Stimulated activated CD4-positive, alpha-beta T cell treated with anti-CD3 and anti-CD28 coated beads, Interleukin-1b, Interleukin-23, amount 100 ng/mL, for 1 hour (primary cell): ENCODE measurements at places on chromosomes 11 and 22.

DNA sequence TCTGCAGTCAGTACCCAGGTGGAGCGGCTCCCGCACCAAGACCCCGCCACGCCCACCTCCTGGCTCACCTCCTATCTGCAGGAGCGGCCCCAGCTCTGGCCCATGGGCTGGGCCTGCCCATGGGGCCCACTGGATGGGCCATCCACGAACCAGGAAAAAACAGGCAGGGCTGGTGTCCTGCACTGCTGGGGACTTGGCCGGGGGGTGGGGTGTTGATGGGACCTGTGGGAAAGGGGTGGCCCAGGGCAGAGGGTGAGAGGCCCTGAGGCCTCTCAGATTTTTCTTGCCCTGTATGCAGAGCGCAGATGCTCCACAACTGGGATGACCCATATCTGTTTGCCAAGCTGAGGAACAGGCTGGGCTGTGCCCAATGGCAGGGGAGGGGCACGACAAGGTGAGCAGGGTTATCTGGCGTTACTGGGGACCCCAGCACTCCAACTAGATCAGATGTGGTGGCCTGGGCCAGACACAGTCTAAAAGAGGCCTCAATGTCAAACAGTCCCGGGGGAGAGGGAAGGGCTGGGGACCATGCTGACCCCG is 2.7 kb upstream of the PIM3 start:
- DNase-seq: no peak

DNA sequence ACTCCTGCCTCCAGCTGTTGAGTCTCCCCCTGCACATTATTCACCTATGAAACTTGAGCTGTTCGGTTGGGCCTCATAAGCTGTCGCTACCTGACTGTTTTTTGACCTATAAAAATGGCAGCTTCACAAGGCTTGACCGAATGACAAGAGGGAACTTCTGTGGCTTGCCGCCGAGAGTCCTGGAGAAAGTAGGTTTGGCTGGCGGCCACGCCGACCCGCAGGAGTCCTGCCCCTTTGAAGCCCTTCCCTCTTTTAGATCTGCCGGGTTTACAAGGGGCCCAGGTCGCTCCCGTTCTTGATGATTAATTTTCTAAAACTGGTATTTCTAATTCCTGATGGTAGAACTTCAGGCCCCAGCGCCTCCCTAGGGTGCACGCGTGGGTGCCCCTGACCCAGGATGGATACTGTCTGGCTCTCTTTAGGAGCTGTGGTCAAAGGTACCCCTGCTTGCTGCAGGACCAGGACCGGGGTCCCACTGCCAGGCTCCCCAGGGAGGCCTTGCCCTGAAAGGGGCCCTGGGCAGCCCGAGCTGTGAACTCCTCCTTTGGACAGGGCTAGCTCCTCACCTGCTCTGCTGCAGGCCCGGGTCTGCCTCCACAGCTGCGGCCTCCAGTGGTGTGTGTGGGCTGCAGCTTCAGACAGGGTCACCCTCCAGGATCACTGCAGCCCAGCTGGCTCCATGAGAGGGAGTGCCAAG is 171.8 kb downstream of the CTTN start:
- DNase-seq: no peak

DNA sequence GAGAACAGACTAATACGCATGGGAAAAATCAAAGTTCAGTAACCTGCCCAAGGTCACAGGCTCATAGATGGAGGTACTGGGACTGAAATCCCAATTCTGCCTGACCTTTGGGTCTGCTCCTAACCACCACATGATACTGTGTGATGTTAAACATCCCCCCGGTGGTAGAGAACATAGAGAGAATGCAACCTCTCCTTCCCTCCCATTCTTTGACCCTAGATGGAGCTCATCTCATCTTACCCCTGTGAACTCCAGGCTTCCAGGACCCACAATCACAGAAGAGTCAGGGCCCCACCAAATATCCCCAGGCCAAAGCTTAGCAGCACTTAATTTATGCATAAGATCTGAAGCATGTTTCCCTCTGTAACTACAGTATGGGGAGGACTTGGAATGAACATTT is 198.5 kb downstream of the MYO18B start:
- no peak for DNase-seq

- DNase-seq: no peak
Observed at GRCh38 chr11:70281156-70281609, 10.7 kb downstream of the PPFIA1 start.

DNA sequence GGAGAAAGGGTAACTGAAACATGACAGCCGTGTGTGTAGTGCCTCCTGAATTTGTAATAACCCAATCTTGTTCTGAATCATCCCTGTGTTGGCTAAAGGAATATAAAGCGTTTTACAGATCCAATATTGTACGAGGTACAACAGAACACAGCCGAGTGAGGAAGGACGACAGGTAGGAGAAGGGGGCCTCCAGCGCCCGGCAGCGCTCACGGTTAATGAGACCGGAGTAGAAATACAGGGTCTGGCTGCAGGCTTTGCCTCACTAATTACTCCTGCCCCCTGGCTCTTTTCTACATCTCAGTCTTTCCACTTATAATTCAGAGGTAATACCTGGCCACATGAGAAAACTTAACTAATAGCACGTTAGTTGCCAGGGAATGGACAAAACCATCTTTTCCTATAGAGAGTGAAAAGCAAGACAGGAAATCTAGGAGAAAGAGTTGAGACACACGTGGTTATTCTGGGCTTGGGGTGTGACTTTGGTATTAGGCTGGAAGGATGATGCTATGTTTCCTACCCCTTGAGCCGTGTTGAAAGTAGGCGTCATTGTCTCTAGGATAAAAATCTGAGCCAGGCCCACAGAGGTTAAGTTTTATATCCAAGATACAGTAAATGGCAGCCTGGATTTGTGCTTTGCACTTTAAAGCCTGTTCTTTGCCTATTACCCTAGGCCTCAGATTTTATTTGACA is 54.1 kb downstream of the GRIK4 start:
- DNase-seq: no peak

- no peak for DNase-seq
Observed at GRCh38 chr22:30825711-30826505, 131.2 kb downstream of the OSBP2 start.

DNA sequence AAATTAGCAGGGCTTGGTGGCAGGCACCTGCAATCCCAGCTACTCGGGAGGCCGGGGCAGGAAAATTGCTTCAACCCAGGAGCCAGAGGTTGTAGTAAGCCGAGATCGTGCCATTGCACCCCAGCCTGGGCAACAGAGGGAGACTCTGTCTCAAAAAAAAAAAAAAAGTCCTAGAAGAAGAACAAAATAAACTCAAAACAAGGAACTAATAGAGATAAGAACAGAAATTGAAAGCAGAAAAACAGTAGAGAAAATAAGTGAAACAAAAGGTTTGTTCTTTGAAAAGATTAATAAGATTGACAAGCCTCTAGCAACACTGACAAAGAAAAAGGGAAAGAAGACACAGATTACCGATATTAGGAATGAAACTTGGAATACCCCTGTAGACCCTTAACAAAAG is 45.1 kb upstream of the CBX7 start:
- no peak for DNase-seq

- no peak for DNase-seq
Observed at GRCh38 chr11:42967653-42968052, 344.1 kb upstream of the API5 start.

DNA sequence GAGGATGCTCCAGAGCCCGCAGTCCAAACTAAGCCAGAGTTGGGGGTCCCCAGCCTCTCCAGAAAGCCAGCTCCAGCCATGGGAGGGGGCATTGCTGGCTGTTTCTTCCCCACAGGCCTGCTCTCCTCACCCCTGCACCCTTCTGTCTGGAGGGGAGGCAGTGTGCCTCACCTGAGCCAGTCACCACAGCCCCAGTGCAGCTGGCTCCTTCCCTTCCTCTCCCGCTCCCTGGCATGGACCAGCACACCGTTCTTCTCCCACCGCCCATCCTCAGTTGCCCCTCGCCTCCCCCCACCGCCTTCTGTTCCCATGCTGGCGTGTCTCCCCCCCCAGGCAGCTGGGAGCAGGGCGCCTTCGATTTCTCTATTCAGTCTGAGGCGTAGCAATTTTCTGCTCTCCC is 110.5 kb upstream of the THY1 start:
- no peak for DNase-seq

DNA sequence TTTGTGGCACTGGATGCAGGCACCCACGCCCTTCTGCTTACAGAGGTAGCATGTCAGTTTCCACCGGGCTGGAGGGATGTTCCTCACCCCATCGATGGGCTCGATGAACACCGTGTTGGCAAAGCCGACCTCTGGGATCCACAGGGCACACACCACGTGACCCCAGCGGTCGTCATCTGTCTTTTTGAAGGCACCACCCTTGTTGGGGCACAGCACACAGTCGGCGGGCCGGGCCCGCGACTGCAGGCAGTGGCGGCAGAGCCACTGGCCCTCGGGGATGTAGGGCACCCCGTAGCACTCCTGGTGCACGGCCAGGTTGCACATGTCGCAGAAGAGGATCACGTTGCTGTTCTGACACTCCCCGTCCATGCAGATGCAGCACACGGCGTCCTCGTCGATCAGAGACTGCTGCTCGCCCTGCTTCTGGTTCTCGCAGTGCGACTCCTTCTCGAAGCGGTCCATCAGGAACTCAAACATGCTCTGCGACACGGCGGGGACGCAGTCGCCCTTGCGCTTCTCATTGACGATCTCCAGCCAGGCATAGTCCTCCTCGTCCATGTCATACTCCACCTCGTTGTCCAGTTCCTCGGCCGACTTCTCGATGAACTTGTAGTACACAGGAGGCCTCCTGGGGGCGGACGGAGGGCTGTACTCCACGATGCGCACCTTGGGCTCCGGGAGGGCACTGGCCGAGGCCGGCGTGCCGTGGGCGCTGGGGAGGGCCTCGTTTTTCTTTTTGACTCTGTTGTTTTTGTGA is 4.2 kb downstream of the BRD1 start:
- DNase-seq: no peak

DNA sequence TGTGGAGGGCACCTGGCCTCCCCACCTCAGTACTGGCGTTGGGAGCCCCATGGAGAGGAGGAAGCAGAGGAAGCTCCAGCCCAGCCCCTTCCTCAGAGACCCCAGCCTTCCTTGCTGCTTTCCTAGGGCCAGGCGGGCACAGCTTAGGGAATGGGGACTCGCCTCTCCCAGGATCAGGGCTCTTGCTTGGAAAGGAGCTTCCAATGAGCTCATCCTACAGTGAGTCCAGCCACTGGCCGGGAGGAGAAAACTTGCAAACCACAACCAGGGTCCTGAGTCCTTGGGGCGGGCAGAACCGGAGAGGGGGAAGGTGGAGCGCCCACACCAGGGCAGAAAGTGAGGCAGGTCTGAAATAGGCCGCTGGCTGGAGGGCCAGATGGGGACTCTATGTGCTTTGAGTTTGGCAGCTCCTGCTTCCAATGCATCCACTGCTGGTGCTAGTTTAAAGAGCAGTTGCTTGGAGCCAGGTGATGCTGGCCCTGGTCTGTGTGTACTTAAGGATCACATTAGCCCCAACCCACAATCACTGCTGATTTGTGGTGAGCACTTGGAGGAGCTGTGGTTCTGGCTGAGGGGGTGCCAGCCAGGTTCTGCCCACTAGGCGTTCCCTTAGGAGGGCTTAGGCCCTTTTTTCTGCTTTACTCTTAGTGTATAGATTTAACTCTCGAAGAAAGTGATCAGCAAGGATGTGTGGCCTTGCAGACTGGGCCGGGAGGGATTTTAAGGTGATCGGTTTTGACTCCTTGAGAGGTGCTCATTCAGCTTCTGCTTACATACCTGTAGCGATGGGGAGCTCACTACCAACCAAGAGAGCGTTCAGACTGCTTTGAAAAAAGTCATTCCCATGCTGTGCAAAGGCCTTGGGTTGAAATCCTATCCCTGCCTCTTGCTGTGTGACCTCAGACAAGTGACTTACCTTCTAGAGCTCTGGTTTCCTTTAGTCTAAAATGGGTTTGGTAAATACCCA is 81.9 kb downstream of the TP53I11 start:
- DNase-seq: no peak

- DNase-seq: no peak
Observed at GRCh38 chr11:20030472-20030871, 129.8 kb downstream of the DBX1 start.

GRCh38 chr11:62705413-62705812 is 1.8 kb downstream of the BSCL2 start:
- no peak for DNase-seq

DNA sequence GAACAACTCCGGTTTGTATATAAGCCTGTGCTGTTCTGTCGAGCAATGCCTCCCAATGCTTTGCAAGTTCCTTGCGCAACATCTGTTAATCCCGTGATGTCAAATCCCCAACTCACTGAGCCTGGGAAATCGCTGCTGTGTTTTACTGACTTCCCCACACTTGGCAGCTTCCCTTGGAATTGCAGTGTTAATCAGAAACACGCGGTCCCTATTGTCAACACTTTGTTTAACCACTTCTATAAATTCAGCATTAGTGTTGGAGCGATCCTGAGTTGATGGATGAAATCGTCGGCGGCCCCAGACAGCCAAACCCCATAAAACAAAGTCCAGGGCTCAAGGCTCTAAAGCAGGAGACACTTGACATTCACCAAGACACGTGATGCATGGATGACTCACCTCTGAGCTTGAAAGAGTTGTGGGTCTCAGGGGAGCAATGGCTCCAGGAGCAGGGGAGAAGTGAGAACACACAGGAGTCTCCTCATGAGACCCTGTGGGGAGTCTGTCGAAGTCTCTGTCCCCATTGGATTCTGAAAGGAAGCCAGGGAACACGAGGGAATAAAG is 555.3 kb downstream of the MIAT start:
- no peak for DNase-seq

GRCh38 chr11:57663975-57664374 is 3.9 kb upstream of the ZDHHC5 start:
- no peak for DNase-seq

GRCh38 chr22:40748388-40749355 is 69.4 kb downstream of the MCHR1 start:
- no peak for DNase-seq

- DNase-seq: no peak
Observed at GRCh38 chr11:119372260-119373058, 9.0 kb downstream of the USP2 start.

DNA sequence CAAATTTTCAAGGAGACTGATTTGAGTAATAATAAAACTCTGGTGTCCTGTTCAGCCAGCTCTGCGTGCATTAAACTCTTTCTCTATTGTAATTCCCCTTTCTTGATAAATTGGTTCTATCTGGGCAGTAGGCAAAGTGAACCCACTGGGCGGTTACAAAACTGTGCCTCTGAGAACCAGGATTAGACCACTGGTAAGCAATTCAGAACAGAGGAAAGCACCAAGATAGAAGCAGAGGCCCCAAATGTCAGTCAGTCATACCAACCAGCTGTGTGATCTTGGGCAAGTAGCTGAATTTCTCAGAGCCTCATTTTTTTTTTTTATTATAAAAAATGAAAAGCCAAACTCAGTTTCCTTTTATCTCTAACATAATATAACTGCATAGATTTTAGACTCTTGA is 54.9 kb downstream of the TRIM44 start:
- no peak for DNase-seq

GRCh38 chr11:34267417-34267816 is 90.4 kb downstream of the ABTB2 start:
- no peak for DNase-seq
